Progenitor cell of endocrine pancreas (in vitro differentiated cells): ENCODE measurements at places on chromosomes 11 and 22. TPM values are rescaled to one million over a fixed set of nuclear protein-coding genes. Genes with fewer than 3 reads are reported as not detected.

DNA sequence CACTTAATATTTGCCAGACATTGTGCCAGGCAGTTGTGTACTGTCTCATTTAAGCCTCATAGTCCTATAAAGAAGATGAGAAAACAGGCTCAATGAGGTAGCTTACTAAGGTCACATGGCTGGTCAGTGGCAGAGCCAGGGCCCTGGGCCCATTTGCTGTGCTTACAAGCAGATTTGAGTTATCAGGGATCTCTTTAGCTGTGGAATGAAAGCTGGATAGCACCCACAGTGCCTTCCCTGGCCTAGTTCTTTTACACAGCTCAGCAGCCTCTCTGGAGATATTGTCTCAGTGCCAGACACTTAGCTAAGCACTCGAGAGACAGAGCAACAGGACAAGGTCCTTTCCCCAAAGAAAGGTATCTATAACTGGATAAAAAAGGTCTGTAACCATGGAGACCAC, 6.1 kb downstream of the TMEM86A start:
- DNase-seq = no peak
- H3K4me3 ChIP-seq = peak overlapping the region; percentile 65
- peaks cover 2% of the 10 kb centered on the region for H3K36me3 ChIP-seq
- peaks cover 9% of the 10 kb centered on the region for H3K27me3 ChIP-seq
- peak overlapping the region; percentile 37 for H3K27ac ChIP-seq

DNA sequence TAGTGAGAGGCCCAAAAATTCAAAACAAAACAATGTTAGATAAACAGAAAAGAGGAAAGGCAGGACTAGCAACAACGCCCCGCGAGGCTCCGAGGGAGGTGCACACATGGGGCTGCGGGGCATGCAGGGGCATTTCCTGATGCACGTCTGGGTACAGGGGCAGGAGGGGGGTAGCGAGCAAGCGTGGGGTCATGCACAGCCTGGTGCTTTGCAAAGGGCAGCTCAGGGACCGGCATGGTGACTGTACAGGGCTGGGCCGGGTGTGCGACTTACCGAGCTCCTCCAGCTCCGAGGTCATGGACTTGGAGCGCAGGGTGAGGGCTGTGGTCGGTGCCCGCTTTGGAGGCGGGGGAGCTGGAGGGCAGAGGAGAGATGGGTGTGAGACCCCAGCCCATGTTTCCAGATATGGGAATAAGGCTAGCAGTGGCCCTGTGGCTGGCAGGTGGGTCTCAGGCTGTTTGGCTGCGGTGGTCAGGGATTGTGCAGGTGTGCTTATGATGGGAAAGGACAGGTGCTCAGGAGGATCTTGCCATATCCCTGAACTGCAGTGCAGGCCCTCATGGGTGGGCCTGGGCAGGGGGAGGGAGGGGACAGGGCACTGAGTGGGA, 103.7 kb downstream of the CTTN start:
- no peak overlapping the region for H3K4me3 ChIP-seq
- H3K4me1 ChIP-seq = peaks cover 3% of the 10 kb centered on the region
- H3K27ac ChIP-seq = peak overlapping the region; percentile 56
- no peak for DNase-seq

GRCh38 chr22:17083255-17083654, 1.5 kb upstream of the IL17RA start:
- H3K27ac ChIP-seq = no peak overlapping the region
- H3K4me1 ChIP-seq = peaks cover 2% of the 10 kb centered on the region
- no peaks in the 10 kb centered on the region for H3K36me3 ChIP-seq
- DNase-seq = no peak

APOL6 gene
- total RNA-seq = 0.07 TPM in 2 replicates

GRCh38 chr11:19770277-19770676, 57.6 kb downstream of the NAV2 start:
- no peak overlapping the region for H3K4me3 ChIP-seq
- H3K36me3 ChIP-seq = no peaks in the 10 kb centered on the region
- peaks cover 22% of the 10 kb centered on the region for H3K27me3 ChIP-seq
- no peak for DNase-seq
- no peak overlapping the region for H3K27ac ChIP-seq

ACRV1 gene
- 0.50 and 0.55 TPM in 2 replicates for total RNA-seq

RFPL1 gene
- 0.22 TPM in 1 of 2 replicates, not detected in the other for total RNA-seq

KCNJ4 gene
- 1.7 and 2.2 TPM in 2 replicates for total RNA-seq

- H3K36me3 ChIP-seq = peaks cover 3% of the 10 kb centered on the region
- H3K27ac ChIP-seq = no peak overlapping the region
- H3K4me3 ChIP-seq = no peak overlapping the region
- no peaks in the 10 kb centered on the region for H3K27me3 ChIP-seq
- no peak for DNase-seq
Measured at GRCh38 chr11:30454111-30454510, 131.2 kb downstream of the ARL14EP start.

GRCh38 chr11:57424792-57425564, 1.9 kb downstream of the SLC43A3 start:
- no peak for DNase-seq
- H3K4me3 ChIP-seq = no peak overlapping the region
- peaks cover 3% of the 10 kb centered on the region for H3K36me3 ChIP-seq
- H3K27ac ChIP-seq = no peak overlapping the region

- H3K4me3 ChIP-seq = no peak overlapping the region
- H3K4me1 ChIP-seq = peaks cover 18% of the 10 kb centered on the region
- H3K27ac ChIP-seq = no peak overlapping the region
- H3K27me3 ChIP-seq = no peaks in the 10 kb centered on the region
- H3K36me3 ChIP-seq = peaks cover 7% of the 10 kb centered on the region
Measured at GRCh38 chr11:45209891-45210699, 63.7 kb downstream of the PRDM11 start.

MRGPRE gene
- total RNA-seq = not detected in 2 replicates

FAR1 gene
- 58.0 and 63.9 TPM in 2 replicates for total RNA-seq

DNA sequence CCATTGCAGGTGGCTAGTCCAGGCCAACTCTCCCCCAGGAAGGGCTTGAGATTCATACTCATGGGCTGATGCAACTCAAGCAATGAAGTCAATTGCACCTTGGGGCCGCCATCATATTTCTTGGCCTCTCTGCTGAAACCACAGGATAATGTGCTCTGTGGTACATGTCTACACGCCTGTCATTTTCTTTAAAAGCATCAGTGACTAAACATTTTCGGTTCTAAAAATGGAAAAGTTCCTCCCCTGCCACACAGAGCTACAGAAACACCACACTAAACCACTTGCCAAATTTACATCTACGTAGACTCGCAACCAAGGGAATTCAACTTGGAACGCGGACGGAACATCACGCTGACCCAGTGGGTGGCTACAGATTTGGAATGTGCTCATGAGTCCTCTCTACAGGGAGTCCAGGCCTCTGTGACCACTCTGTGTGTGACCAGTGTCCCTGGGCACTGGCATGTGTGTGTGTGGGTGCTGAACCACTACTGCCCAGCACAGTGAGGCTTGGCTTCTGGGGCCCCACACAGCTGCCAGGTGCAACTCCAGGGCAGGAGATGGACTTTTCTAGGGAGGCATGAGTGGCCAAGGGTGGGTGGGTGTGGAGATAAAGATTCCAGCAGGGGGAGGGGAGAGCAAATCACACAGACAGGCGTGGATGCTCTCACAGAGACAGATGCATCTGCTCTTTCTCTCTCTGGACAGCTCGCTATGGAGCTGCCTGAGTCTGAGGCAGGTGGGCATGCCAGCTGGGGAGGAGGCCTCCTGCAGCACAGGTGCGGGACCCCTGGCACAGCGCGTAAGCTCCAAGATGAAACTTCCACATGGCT, 261.9 kb downstream of the CTTN start:
- H3K4me1 ChIP-seq = peaks cover 5% of the 10 kb centered on the region
- H3K27ac ChIP-seq = no peak overlapping the region
- no peak for DNase-seq
- H3K4me3 ChIP-seq = no peak overlapping the region
- H3K27me3 ChIP-seq = peaks cover 17% of the 10 kb centered on the region
- H3K36me3 ChIP-seq = peaks cover 16% of the 10 kb centered on the region

KIAA1671 gene
- 57.1 and 62.1 TPM in 2 replicates for total RNA-seq

DNA sequence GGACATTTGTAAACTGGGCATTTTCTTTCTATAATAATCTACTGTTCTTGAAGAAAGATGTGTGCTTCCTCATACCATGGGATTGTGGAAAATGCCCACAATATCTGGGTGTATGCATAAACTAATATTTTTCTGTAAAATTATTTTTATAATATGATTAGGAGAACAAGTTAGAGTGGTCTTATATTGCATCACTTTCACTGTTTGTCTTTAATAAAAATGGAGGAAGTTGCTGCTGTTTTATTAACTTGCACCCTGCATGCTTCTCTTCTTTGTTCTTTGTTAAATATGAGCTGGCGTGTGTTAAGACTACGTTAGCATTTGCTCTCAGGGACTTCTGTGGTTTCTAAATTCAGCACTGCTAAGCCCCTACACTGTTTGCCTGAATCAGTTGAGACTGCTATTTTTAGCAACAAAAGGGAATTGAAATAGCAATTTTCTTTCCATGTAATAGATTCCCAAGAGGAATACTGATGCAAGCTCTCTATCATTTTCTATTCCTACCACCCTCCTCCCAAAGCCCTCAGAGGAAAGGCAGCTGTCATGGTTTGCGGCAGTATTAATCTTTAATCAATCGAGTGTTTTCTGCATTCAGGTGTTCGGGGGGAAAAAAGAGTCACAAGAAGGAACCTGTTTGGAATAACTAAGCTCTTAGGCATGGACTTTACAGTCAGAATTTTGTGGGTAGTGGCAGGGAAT, 56.1 kb downstream of the HSD17B12 start:
- peak overlapping the region; percentile 59 for H3K27ac ChIP-seq
- H3K4me1 ChIP-seq = peaks cover 35% of the 10 kb centered on the region
- DNase-seq = no peak
- H3K36me3 ChIP-seq = peaks cover 25% of the 10 kb centered on the region
- H3K27me3 ChIP-seq = no peaks in the 10 kb centered on the region

- peaks cover 5% of the 10 kb centered on the region for H3K27me3 ChIP-seq
- H3K27ac ChIP-seq = no peak overlapping the region
- DNase-seq = no peak
Measured at GRCh38 chr22:24514241-24515026, 19.3 kb downstream of the UPB1 start.

DNA sequence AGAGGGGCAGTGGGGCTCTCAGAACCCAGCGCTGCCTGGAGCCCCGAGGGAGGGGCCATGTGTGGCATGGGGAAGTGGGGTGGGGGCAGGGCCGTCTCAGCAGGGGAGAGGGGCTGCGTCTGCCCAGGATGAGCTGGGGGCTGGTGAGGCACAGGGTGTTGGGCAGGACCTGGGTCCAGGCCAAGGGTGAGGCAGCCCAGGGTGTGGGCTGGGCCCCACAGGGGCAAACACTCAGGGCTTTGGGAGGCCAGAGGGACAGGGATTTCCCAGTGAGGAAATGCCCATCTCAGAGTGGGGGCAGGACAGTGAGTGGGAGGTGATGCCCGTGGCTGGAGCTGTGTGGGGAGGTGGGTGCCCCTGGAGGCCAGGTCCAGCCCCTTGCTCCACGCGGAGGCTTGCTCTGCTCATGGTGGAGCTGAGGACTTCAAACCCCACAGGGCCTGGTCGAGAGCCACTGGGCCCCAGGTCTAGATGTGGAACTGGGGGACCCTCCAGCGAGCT, 5.4 kb downstream of the PLXNB2 start:
- H3K36me3 ChIP-seq = no peaks in the 10 kb centered on the region
- no peak for DNase-seq
- H3K4me1 ChIP-seq = peaks cover 22% of the 10 kb centered on the region
- H3K27ac ChIP-seq = no peak overlapping the region
- H3K4me3 ChIP-seq = no peak overlapping the region

DNA sequence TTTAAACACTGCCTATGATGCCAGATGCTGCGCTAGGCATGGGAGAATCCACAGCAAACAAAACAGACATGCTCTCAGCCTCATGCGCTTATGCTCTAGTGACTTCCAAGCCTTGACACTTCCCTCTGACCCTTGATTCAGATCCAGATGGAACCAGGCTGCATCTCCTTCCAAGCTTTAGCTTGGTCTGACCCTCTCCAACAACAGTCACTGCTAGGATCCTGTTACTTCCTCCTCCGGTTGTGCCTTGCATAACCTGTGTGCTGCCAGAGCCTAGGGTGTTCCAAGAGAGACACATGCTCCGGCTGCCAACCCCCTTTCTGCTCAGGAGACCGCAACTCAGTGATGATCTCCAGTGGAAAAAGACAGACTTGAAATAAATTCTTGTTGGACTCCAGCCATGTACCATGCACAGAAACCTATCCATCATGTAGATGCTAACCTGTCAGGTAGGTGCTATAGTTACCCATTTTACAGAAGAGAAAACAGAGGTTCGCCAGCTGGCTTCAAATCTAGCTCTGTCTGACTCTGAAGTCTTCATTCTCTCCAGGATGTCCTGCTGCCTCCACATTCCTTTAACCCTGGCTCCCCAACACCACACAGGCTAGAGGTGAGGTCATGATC, 136.3 kb upstream of the TEAD1 start:
- H3K4me3 ChIP-seq = no peak overlapping the region
- peak overlapping the region; percentile 1 for H3K27ac ChIP-seq
- no peak for DNase-seq
- peaks cover 12% of the 10 kb centered on the region for H3K27me3 ChIP-seq

PPP2R5B gene
- 14.1 and 15.9 TPM in 2 replicates for total RNA-seq

FXYD6 gene
- total RNA-seq = 26.1 and 28.5 TPM in 2 replicates

- no peak overlapping the region for H3K4me3 ChIP-seq
- H3K27me3 ChIP-seq = peaks cover 3% of the 10 kb centered on the region
- DNase-seq = no peak
- no peaks in the 10 kb centered on the region for H3K4me1 ChIP-seq
- no peak overlapping the region for H3K27ac ChIP-seq
Measured at GRCh38 chr11:74297484-74297883, 14.0 kb downstream of the P4HA3 start.

SNX32 gene
- 3.6 and 4.6 TPM in 2 replicates for total RNA-seq

DNA sequence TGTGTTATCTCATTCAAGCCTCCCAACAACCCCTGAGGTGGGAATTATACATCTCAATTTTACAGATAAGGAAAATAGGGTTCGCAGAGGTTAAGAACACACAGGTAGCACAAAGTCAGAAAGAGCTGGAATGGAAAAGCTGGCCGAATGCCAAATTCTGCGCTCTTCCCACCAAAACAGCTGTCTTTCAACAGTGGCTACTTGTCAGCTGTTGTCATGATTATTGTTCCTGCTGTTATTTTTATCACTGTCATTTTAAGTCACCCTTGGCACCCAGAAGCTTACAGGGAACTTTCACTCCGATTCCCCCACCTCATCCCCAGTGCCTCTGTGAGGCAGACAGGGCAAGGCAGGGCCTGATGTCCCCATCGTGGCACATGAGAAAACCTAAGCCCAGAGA, 74.5 kb upstream of the CSNK2A3 start:
- no peaks in the 10 kb centered on the region for H3K36me3 ChIP-seq
- peaks cover 3% of the 10 kb centered on the region for H3K4me1 ChIP-seq
- DNase-seq = no peak
- H3K4me3 ChIP-seq = no peak overlapping the region

DNA sequence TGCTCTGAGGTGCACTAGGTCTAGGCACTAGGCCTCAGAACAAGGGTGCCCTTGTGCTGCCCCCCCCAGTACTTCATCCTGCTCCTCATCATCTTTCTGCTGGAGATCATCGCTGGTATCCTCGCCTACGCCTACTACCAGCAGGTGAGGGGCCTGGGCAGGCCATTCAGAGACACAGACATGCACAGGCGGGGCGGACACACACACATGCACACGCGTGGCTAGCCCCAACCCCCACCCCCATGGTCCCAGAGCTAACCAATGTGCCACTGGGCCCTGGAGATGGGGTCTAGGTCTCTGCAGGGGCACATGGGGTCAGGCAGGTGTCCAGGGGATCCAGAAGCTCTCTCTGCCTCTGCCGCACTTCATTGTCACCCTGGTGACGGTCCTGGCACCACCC, 3.9 kb downstream of the CD151 start:
- H3K4me1 ChIP-seq = peaks cover 11% of the 10 kb centered on the region
- peaks cover 6% of the 10 kb centered on the region for H3K27me3 ChIP-seq
- no peak for DNase-seq

GRCh38 chr11:7196396-7197146, 55.1 kb upstream of the SYT9 start:
- H3K27me3 ChIP-seq = no peaks in the 10 kb centered on the region
- no peak for DNase-seq
- no peaks in the 10 kb centered on the region for H3K4me1 ChIP-seq
- no peak overlapping the region for H3K4me3 ChIP-seq
